ENCODE measurements at places on chromosomes 2 and 18.
A peak's percentile ranks its signal among the peaks of the same experiment; 100 is the strongest.

DNA sequence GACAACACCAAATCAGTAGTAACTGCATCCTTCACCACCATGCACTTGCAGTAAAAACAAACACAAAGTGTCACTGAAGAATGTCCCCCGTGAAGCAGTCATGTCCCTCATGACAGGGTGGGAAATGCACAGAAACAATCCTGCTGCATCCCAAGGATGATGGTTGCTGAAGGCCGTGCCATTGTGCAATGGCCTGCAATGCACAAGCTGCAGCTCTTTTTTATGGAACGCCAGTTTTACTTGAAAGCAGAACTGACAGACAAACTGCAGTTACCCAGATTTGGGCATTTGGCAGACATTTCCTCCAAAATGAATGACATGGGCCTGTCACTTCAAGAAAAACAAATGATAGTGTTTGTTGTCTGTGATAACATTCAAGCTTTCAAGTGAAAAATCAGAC lies 2.4 kb upstream of the CHST10 start:
- DNase-seq = no peak

- DNase-seq = no peak
These were observed 24.4 kb downstream of the MPHOSPH10 start for GRCh38 chr2:71154798-71155197.

- no peak for DNase-seq
These were observed 9.0 kb upstream of the IMPACT start for GRCh38 chr18:24417480-24417879.

- DNase-seq = no peak
These were observed 269.2 kb downstream of the XIRP2 start for GRCh38 chr2:167157523-167157922.

GRCh38 chr2:152407806-152408205 lies 72.8 kb downstream of the FMNL2 start:
- no peak for DNase-seq

GRCh38 chr18:28050545-28050944 lies 126.4 kb downstream of the CDH2 start:
- no peak for DNase-seq

DNA sequence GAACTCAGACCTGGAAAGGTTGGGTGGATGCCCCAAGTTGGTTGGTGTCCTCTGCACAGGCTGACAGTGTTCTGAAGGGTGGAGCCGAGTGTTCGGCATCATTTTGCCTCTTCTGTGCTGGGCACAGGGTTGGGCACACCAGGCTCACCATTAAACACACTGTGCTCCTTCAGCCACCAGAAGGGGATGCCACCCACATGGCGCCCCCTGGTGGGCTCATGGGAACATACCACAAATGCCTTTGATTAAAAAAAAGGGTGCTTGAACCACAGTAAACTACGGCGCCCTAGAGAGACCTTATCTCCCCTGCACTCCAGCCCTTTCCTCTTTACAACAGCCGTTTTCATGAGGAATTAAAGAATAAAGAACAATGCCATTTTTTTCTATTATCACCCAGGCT lies 89.4 kb downstream of the CELF4 start:
- no peak for DNase-seq

- DNase-seq = no peak
These were observed 34.0 kb downstream of the CCDC195 start for GRCh38 chr2:224682134-224682533.

DNA sequence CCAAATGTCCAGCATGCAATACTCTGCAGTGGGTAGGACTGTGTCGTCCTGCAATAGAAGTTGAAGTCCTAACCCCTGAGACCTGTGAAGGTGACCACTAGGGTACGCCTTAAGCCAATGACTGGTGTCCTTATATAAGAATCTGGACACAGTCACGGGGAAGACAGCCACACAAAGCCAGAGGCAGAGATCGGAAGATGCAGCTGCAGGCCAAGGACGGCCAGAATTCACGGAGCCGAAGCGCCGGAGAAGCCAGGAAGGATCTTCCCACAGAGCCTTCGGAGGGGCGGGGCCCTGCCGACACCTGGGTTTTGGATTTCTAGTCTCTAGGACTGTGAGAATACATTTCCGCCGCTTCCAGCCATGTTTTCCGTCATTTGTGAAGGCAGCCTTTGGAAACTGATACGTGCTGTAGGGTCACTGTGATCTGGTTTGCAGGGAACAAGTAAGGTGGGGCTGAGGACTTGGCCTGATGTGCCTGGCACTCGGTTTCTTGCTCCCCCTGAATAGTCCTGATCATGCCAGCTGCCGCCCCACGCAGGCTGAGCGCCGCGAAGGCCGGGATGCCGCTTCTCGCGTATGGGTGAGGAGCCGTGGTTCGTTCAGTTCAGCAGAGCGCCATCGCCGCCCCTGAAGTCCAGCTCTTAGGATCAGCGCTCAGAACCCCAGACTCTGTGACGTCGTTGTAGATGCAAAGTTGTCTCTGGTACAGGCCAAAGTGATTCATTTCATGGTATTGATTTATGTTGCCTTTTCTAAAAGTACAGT lies 38.7 kb downstream of the PTGR3 start:
- DNase-seq = no peak

DNA sequence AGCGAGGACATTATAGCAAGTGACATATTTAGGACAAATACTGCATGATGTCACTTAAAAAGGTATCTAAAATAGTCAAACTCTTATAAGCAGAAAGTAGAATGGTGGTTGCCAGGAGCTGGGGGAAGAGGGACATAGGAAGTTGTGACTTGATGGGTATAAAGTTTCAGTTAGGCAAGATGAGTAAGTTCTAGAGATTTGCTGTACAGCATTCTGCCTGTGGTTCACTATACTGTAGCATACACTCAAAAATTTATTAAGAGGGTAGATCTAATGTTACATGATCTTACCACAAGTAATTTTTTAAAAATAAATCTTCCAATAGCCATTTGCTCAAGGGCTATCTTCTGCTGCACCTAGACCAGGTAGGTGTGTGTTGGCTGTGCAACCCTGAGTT lies 78.1 kb upstream of the NPAS2 start:
- DNase-seq = no peak

GRCh38 chr2:206020171-206020570 lies 65.8 kb downstream of the INO80D start:
- DNase-seq = no peak

- DNase-seq = no peak
These were observed 14.6 kb downstream of the CLASP1 start for GRCh38 chr2:121634354-121635307.

- no peak for DNase-seq
These were observed 741.2 kb upstream of the FAM98A start for GRCh38 chr2:34340307-34340706.

DNA sequence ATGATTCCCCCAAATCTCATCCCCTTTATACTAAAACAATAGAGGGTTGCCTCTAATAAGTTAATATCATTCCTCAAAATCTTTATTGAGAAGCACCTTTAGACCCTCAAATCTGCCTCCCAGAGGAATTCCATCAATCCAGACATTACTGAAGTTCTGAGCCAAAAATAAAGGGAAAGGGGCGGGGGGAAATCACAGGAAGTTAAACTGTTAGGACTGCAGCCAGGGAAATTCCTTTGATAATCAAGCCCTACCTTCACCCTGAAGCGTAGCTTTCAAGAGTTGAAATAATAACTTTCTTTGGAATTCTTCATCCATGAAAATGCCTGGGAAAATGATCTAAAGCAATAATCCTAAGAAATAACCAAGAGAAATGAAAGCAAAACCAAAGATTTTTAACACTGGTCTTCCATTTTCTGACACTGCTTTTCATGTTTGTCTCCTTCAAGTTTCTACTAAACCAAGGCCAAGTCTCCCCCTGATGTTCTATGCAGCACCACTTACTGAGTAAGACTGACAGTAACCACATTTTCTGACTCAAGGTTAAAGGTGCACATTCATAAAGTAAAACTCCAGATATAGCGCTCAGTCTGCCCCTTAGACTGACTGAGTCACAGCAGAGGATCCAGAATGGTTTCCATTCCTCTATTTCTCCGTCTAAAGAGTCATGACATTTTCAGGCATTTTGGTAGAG lies 78.2 kb downstream of the TCF4 start:
- DNase-seq = peak; percentile 90

- peak; percentile 47 for DNase-seq
These were observed 384.0 kb downstream of the NBAS start for GRCh38 chr2:15177103-15177502.

- DNase-seq = no peak
These were observed 1.4 kb downstream of the SMC6 start for GRCh38 chr2:17752246-17752645.

DNA sequence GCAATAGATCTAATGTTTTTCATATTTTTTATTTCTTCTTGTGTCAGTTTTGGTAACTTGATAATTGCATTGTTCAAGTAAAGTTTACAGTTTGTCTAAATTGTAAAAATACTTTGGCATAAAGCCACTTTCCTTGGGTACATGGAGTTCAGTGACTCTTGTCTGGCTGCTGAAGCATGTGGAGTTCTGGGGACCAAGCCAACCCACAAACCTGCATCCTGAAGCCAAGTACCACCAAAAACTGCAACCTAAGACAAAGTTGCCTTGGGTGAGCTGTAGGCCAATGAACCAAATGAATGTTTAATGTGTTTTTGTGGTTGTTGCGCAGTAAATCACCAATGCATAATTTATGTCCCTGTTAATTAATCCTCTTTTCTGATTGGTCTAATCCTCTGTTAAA lies 872.6 kb downstream of the BCL11A start:
- DNase-seq = no peak

- no peak for DNase-seq
These were observed 223.1 kb downstream of the AGAP1 start for GRCh38 chr2:235716875-235717496.

DNA sequence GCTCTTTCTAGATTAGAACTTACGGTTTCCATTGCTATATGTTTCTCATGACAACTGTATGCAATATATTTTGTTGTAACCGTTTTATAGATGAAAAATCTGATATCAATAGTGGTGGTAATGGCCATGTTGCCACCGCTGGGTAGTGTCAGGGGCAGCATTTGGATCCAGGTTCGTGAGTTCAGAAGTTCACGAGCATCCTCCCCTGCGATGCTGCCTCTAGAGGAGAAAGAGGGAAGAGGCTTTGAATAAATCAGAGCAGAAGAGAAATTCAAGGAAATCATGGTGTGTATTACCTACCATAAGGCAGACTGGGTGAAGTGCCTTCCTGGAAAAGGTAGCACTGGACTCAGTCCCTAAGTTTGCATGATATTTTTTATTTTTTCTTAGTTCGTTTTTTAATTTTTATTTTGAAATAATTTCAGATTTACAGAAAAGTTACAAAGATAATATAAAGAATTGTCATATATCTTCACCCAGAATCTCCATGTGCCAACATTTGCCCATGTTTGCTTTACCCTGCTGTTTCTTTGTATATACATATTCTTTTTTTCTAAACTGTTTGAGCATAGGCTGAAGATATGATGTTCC lies 3.3 kb upstream of the ZBTB7C start:
- DNase-seq = no peak

DNA sequence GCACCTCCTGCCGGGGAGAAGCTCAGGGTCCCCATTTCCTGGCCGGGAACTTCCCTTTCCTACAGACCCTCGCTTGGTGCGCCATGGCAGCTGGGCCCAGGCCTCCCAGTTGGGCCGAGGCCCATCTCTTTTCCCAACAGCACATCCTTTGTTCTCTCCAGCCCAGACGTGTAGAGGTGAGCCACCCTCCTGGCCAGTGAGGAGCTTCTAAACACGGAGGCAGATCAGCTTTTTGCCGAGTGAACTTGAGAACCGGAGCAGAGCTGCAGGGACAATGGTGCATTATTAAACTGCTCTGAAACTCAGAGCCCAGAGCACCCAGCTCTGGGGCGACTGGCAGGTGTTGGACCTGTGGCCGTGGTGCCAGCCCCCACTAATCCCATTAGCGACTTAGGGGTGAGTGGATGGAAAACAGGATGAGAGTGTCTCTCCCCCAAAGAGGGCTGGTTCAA lies 25.4 kb downstream of the SH3BP4 start:
- DNase-seq = no peak

DNA sequence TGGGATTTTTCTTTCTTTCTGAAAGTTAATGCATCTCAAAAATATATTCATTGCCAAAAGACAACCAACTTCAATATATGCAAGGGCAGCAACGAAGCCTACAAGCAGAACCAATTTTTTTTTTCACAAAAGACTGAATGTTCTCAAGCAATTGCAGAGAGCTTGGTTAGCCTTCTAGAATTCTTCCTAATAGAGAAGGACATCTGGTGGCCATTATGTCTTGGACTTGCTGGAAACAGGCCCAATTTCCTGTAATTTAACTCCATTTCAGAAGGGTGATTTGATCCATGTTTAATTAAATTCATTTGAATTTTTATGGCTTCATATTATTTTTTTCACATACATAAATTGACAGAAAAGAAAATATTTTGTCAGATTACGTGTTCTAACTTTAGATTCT lies 208.0 kb downstream of the TPGS2 start:
- DNase-seq = no peak
